ENCODE measurements at places on chromosomes 2 and 18.

- no peak for DNase-seq
Observed at GRCh38 chr2:142585785-142586184, 291.7 kb upstream of the KYNU start.

- no peak for DNase-seq
Observed at GRCh38 chr2:171852366-171852888, 41.6 kb downstream of the SLC25A12 start.

DNA sequence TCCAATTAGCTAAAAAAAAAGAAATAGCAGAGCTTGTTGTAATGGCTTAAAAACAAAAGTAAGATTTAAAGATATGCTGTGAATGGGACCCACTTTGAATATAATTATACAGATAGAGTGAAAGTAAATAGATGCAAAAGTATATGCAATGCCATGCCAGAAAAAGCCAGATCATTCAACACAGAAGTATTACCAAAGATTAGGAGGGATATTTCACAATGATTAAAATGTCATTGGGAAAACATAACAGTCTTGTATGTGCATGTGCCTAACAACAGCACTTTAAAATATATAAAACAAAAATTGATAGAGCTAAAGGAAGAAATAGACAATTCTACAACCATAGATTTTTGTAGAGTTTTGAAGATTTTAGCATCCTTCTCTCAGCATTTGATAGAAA, 19.9 kb upstream of the SIGLEC15 start:
- no peak for DNase-seq

DNA sequence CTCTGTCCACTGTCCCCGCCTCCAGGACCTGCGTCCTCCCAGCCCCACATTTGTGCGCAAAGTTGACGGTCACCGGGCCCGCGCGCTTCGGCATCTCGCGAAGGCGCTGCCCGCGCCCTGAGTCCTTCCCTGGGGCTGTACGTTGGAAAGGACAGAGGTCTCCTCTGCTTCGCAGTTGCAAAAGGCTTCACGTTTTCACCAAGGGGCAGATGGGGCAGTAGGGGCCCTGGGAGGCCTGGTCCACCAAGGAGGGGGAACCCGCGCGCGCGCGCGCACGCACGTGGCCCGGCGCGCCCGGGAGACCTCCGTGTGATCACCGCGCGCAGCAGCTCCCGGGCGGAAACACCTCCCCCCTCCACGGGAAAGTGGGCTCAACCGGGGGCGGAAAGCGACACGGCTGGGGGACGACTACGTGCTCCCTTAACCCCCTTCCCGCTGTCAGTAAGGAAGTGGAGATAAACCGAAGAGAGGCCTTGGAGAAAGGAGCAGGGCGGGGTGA, 21.9 kb downstream of the TEX44 start:
- peak; percentile 72 for DNase-seq

DNA sequence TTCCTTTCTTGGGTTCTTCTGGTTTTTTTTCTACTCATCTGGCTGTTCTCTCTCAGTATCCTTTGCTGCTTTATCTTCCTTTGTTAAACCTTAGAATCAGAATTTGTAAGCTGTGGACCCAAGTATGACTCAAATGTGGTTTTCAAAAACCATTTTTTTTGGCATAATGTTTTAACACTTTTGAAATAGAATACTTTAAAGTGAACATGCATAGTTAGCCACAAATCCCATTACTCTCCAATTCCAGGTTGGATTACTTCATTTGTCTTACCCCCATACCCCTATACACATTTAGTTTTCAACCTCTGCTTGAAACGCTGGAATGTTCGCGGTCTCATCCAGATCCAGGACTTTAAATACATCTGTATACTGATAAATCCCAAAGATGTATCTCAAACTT, 29.1 kb downstream of the ALMS1 start:
- no peak for DNase-seq

- no peak for DNase-seq
Observed at GRCh38 chr18:8654503-8655451, 45.5 kb downstream of the RAB12 start.

GRCh38 chr2:209771474-209772289, at the start of gene UNC80:
Gene UNC80, plus strand, starts transcription at chr2:209771832. Its CDS starts 241 bp downstream, at chr2:209772073.
- DNase-seq, result peak; percentile 65

- DNase-seq, result no peak
Observed at GRCh38 chr2:20479835-20480234, 33.0 kb downstream of the RHOB start.

DNA sequence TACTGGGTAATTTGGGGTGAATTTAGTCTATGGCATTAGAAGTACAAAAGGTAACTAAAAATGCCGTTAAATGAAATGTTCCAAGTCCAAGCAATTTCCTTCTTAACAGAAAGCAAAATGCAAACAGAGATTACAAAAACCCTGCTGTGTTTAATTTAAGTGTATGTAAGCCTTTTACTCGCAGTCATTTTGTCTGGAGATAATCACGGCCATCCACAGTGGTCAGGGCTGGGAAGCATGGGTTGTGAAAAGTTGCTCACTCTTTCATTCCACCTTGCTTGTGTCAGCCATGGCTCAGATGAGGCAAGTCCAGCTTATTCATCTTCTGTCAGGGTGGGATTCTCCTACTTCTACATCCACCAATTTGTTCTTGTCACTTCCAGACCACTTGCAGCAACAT, 983.6 kb upstream of the ZEB2 start:
- DNase-seq, result no peak

- DNase-seq, result no peak
Observed at GRCh38 chr2:232713505-232713904, 16.4 kb downstream of the GIGYF2 start.

DNA sequence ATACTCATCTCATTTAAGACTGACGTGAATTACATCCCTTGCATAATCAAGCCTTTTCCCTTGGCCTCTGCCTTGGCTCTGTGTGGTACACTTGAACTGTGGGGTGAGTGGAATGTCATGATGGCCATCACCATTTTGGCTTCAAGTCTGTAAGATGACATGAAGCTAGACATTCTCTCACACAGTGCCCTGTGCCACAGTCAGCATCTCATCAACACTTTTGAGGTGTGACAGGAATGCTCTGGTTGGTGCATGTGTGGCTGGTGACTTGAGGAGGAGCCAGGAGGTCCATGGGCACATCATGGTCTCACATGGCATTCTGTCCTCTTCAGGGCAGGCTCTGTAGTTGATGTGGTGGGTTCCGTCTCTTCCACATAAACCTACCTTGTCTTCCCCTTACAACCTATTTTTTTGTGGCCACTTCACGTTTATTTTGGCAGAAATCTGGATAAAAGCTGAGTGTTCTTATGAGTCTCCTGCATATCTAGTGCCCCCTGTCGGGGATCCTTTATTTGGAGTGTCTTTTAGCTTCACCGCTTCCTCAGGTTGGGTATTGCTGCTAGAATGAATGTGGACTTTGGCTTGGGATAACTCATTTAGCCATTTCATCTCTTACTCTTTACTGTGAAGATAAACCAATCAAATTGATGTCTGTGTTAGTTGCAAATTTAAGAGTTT, 28.1 kb downstream of the MAP4K4 start:
- DNase-seq, result no peak

- no peak for DNase-seq
Observed at GRCh38 chr18:69648486-69648885, 247.8 kb downstream of the DOK6 start.

- no peak for DNase-seq
Observed at GRCh38 chr18:33010149-33010548, 237.3 kb upstream of the KLHL14 start.

DNA sequence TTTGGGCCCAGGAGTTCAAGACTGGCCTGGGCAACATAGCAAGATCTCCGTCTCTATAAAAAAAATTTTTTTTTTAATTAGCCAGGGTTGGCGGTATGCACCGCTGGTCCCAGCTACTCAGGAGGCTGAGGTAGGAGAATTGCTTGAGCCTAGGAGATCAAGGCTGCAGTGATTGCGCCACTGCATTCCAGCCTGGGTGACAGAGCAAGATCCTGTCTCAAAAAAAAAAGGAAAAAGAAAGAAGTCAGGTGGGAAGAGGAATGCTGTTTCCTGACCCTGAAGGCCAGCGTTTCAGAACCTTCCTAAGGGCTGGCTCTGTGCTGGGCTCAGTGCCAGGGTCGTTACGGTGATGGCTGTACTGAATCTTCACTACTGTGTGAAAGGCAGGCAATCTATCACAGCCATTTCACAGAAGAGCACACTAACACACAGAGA, 35.0 kb upstream of the AGAP1 start:
- DNase-seq, result no peak

DNA sequence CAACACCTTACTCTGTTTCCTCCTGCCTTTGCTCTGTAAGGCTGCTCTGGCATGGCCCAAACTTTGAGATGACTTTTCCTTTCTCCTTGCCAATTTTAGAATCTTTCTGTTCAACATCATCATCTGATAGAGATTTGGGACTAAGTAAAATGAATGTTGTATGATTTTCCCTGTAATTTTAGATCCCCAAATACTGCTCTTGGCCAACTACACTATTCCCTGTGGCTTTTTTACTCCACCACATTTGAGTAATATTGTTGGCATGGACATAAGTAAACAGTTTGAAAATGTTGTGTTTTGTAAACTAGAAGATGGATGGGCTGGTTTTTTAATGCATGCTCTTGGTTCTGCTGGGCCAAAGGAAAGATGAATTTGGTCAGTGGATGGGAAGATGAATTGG, 12.1 kb downstream of the LTBP1 start:
- no peak for DNase-seq

DNA sequence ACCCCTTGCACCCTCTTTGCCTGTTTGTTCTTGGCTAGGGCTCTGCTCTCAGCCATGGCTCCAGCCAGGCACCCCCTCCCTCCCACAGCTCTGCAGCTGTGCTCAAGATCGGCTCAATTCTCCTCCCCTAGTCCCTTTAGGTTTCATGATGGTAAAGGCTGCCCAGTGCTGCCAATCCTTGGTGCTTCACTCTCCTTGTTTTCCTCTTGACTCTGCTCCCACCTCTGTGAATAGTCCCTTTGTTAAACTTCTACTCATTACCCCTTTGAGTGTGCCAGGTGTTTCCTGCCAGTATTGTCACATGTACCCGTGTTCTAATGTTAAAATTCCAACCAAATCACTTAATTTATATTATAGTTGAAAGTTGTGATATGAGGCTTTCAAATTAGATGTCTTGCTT, 101.0 kb upstream of the CERS6 start:
- peak; percentile 73 for DNase-seq

- no peak for DNase-seq
Observed at GRCh38 chr2:48738806-48739205, 16.7 kb downstream of the LHCGR start.

DNA sequence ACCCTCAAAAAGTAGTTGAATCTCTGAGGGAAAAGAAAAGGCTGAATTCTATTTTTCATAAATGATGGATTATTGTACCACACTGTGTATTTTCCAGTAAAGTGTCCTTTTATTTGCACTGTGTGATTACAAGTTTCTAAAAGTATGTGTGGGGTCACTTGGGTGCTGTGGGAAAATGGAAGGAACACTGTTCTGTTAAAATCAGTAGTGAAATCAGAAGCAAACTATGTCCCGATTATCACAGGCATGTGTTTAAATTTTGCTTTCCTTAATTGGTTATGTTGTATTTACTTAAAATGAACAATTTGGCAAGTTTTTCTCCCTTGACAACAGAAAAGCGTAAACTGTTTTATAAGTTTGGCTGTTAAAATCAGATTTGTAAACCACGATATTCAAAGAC, 353.1 kb downstream of the ARHGAP15 start:
- no peak for DNase-seq

GRCh38 chr18:9755615-9756014, 47.5 kb downstream of the RAB31 start:
- peak; percentile 26 for DNase-seq

- no peak for DNase-seq
Observed at GRCh38 chr2:144227427-144228105, 292.4 kb downstream of the ZEB2 start.

DNA sequence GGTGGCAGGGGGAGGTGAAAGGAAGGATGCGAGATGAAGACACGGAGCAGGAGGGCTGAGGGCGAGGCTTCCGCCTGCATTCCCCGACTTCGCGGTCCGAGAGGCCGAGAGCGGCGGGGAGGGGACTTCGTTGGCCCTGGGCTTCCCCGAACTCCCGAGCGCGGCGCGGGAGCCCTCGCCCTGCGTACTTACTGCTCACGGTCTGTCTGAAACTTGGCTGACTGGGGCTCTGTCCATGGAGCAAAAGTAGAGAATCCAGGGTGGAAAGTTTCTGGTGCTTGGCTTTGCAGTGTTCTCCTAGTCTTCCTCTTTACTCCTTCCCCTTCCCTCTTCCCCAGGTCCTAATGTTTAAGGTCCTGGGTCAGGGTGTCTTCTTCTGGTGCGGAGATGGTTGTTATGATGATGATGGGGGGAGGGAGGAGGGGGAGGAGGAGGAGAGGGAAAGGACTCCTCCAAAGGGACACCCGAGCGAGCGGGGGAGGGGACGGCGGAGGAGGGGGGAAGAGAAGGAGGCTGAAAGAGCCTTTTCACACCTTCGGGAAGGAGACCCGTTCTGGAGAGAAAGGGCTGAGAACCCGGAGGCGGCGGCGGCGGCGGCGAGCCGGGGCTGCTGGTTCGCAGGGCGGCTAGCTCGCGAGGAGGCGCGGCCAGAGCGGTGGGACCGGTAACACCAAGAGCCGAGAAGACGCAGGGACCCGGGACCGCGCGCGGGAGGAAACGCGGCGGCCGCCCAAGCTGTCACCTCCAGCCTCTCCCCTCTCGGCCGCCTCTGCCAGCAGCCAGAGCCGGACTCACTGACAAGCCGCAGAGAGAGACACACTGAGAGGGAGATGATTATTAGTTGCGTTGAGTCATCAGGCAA, at the start of gene SATB2:
TSS of gene SATB2 (minus strand) at position 793 of the 862 bp plus-strand sequence. CDS start 1,902 bp downstream, outside the sequence.
- DNase-seq, result no peak

DNA sequence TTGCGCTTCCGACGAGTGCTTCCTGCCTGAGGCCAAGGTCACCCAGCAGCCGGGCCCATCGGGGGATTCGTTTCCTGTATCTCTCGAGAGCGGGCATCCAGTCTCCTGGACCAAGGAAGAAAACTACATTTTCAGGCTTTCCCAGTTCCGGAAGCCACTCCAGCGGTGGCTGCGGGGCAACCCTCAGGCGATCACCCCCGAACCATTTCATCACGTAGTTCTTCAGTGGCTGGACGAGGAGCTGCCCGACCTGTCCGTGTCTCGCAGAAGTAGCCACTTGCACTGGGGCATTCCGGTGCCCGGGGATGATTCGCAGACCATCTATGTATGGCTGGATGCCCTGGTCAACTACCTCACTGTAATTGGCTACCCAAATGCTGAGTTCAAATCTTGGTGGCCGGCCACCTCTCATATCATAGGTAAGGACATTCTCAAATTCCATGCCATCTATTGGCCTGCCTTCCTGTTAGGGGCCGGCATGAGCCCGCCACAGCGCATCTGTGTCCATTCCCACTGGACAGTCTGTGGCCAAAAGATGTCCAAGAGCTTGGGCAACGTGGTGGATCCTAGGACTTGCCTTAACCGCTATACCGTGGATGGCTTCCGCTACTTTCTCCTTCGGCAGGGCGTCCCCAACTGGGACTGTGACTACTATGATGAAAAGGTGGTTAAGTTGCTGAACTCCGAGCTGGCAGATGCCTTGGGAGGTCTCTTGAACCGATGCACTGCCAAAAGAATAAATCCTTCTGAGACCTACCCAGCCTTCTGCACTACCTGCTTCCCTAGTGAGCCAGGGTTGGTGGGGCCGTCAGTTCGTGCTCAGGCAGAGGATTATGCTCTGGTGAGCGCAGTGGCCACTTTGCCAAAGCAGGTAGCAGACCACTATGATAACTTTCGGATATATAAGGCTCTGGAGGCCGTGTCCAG, 1.0 kb downstream of the MARS2 start:
- DNase-seq, result no peak

GRCh38 chr2:153222231-153223165, 256.1 kb downstream of the RPRM start:
- no peak for DNase-seq

- no peak for DNase-seq
Observed at GRCh38 chr2:126448611-126449010, 207.3 kb upstream of the GYPC start.

GRCh38 chr2:186827411-186827810, 21.6 kb downstream of the ZSWIM2 start:
- DNase-seq, result no peak

All from head of caudate nucleus (tissue), 42 donors.